ENCODE measurements at places on chromosomes 4 and X.
A peak's percentile ranks its signal among the peaks of the same experiment; 100 is the strongest.

GRCh38 chr4:152975380-152976211 lies 39.5 kb downstream of the FHDC1 start:
- DNase-seq: no peak

- no peak for DNase-seq
Measured at GRCh38 chr4:25098964-25099891, 61.0 kb downstream of the SEPSECS start.

GRCh38 chr4:82770607-82771006 lies 28.0 kb downstream of the SCD5 start:
- no peak for DNase-seq

DNA sequence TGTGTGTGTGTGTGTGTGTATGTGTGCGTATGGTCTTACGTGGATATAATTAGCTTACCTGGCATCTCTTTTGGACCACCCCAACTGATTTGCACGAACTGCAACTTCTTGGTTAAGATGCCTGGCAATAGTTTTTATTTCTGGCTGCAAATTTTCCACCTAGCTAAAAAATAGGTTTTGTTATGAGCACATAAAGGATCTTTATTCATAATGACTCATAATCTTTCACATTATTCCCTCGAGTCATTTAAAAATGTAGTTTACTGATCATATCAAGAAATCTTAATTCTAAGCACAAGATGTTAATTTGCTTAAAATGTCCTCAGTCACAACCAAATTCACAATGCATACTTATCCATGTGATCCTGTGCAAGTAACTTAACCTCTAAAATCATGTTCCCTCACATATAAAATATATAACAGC lies 1.5 kb downstream of the COX18 start:
- no peak for DNase-seq

- no peak for DNase-seq
Measured at GRCh38 chr4:183053681-183054080, 45.4 kb upstream of the WWC2 start.

GRCh38 chr4:37073226-37073840 lies 171.2 kb upstream of the NWD2 start:
- no peak for DNase-seq

GRCh38 chr4:147645099-147645498 lies 27.9 kb downstream of the TMEM184C start:
- DNase-seq: no peak

GRCh38 chrX:20433388-20433775 lies 166.7 kb upstream of the RPS6KA3 start:
- DNase-seq: no peak

GRCh38 chr4:145613566-145614232 lies 5.5 kb upstream of the MMAA start:
- DNase-seq: no peak

- DNase-seq: no peak
Measured at GRCh38 chr4:148021686-148022085, 289.8 kb downstream of the ARHGAP10 start.

DNA sequence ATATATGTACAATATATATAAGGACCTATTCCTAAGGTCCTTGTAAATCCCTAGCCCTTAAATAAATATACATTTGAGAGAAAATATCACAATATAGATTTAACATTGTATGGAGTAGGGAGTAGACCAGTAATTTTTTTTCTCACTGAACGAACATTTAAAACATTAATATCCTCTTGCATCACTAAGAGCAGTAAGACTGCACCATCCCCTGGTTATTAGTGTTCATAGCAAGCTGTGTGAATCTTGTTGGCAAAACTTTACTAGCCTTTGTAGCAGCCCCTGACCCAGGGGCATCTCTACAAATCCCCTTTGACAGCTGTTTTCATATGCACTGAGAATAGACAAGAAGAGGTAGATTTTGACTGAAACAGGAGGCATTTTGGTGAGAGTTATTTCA lies 146.5 kb downstream of the IL1RAPL2 start:
- no peak for DNase-seq

GRCh38 chr4:68299492-68300457 lies 50.1 kb downstream of the YTHDC1 start:
- DNase-seq: no peak

GRCh38 chr4:2080429-2081300 lies 21.5 kb downstream of the NAT8L start:
- no peak for DNase-seq

DNA sequence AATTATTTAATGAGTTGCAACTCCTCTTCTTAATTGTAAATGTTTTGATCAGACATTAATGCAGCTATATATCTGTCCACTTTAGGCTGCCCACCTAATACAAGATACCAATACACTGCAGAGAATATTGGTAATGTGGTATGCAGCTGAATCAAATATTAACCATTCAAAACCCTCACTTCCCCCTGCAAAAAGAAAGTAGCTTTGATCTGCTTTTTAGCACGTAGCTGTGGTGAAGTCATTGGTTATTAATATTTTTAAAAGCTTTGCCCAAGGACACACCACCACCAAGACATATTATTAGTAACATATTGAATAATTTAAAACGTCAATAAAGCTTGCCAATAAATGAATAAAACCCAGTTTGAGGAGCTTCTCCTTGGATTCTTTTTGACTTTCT lies 28.6 kb upstream of the CYP2U1 start:
- no peak for DNase-seq

DNA sequence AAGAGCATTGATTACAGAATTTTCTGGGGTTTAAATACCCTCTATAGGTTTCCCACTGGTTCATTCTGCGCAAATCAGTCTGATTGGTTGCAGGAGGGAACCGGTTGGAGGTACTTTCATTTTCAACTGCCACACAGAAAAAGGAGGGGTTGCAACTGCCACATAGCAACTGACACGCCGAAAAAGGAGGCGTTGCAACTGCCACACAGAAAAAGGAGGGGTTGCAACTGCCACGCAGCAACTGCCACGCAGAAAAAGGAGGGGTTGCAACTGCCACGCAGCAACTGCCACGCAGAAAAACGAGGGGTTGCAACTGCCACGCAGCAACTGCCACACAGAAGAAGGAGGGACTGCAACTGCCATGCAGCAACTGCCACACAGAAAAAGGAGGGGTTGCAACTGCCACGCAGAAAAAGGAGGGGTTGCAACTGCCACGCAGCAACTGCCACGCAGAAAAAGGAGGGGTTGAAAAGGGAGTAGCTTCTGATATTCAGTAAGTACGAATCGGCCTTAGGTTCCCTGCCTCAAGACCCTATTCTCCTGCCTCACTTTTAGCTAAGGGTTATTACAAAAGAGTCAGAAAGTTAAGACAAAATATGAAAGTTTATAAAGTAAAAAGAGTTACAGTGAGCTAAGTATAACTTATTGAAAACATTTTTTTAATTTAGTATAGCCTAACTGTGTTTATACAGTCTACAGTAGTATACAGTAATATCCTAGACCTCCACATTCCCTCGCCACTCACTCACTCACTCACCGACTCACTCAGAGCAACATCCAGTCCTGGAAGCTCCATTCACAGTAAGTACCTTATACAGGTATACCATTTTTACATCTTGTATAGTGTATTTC lies 431.8 kb downstream of the KCTD8 start:
- no peak for DNase-seq

DNA sequence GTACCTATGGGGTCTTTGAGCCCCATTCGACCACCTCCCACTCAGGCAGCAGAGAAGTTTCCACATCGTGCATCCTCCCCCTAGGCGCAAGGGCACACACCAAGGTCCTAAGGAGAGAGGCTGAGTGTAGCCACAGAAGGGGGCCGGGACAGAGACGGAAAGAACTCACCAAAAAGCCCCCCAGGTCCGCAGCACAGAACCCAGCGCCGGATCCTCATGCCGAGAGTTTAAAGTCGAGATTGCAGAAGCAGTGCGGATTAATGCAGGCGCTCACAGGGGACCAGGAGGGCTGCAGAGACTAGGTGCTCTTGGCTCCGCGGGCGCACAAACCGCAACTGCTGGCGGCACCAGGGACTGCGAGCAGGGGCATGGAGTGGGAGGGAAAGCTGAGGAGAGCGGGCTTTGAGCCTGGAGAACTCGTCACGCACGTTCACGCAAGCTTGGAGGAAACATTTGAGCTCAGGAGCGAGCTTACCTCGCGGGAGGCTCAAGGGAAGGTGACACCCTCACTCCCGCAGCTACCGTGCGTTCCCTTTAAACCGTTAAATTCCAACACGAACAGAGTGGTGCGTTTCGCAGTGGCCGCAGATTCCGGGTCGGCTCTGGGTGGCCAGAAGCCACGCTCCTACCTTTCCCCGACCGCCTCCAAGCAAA lies 8.5 kb downstream of the NKX3-2 start:
- DNase-seq: no peak

DNA sequence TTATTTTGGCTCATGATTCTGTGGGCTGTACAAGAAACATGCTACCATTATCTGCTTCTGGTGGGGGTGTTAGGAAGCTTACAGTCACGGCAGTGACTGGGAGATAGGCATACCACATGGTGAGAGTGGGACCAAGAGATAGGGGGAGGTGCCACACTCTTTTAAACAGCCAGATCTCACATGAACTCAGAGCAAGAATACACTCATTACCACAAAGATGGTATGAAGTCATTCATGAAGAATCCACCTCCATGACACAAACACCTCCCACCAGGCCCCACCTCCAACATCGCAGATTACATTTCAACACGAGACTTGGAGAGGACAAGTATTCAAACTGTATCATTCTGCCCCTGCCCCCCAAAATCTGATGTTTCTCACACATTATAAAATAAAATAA lies 2396.7 kb downstream of the PCDH7 start:
- DNase-seq: no peak

GRCh38 chr4:81454499-81454898 lies 17.2 kb downstream of the RASGEF1B start:
- no peak for DNase-seq

DNA sequence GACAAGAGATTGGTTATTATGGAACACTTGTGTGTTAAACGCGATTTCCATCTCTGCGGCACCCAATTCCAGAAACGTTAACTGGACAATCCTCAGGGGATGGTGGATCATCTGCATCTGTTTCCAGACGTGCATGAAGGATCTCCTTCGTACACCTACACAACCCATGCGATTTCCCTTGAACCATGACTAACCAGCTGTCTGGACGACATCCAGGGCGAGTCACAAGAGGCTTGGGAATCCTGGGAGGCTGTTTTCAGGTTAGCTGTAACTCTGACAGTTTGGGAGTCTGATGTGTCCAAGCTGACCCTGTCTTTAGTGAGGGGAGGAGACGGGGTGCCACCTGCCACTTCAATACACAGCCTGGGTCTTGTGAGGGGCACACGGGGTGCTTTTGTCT lies 84.5 kb downstream of the GATB start:
- no peak for DNase-seq

DNA sequence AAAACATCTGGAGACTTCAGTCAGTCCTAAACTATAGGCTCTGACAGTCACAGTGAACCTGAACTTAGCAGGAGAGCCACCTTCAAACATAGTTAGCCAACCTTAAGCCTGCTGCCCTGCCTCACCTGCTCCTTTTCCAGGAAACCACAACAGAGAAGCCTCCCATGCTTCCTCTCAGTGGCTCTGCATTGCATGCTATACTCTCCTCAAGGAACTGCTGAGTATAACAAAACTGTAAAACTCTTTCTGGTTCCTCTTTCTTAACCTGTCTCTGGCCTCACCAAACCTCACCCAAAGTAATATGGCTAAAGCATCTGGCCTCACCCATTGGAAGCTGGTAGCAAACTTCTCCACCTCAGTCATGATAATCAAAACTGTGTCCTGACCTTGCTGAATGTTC lies 122.1 kb downstream of the ANKRD50 start:
- DNase-seq: no peak

DNA sequence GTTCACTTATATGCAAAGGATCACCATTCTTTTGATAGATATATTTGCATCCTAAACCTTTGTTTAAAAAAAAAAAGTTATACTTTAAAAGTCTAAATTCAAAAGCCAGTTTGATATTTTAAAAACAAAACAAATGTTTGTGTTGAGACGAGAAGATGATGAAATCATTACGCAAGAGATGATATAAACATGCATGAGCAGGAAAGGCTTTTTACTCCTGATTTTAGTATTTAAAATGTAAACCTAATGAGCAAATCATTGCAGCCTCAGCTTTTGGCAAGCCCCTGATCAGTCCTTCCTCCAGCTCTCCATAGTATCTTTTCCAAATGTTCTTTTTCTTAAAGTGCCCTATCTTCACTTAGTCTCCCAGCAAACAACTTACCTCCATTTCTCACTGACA lies 115.6 kb downstream of the ARAP2 start:
- DNase-seq: no peak

DNA sequence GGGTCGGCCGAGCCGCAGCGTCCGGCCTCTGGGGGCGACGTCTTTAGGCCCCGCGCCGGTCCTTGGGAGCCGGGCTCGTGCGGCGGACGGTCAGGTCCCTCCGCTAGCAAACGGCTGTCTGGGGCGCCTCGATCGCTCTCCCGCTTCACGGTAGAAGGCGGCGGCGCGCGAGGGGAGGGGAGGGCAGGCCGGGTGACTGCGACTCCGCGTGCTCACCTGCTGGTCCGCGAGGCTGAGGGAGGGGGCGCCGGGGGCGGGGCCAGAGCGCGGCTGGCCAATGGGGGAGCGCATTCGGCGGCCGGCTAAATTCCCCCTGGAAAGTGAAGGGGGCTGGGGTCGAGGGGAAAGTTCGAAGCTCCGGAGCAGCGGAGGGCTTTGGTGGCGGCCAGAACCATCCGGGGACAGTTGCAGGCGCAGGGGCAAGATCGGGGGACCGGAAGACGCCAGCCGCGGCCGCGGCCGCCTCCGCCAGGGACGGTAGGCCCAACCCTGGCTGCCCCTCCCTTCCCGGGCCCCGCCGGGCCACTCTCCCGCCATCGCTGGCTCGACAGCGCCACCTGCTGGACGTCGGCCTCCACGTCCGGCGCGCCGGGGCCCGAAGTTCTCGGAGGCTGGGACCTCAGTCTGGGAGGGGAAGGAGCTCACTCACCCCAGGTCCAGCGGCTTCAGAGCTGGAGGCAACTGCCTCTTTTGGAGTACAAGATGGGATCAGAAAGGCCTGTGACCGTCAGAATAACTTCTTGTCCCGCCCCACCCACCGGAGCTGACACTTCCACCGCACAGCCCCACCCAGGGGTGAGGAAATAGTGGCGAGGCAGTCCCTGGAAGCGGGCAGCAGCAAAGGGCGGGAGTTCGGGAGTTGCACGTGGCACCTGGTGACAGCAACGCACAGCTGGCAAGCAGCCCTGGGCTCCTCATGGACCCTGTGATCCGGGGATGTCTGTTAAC lies 49.9 kb downstream of the ELF4 start:
- peak; percentile 80 for DNase-seq

GRCh38 chrX:13226214-13226613 lies 93.6 kb downstream of the ATXN3L start:
- no peak for DNase-seq

DNA sequence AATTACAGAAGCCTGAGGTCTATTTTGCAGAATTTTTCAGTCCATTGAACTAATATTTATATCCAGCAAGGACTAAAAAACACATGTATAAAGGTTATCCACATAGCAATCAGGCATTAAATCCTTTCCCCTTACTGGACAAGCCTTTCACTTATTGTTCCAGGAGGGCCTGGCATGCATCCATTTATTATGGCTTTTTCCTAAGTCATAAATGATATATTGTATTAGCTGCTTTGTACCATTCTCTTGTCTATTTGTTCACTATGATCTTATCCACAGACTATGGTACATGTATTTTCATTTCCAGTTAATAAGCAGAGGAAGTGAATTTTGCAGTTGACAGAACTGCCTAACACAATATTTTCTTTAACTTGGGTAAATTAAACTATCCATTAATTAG lies 105.4 kb upstream of the ANK2 start:
- DNase-seq: no peak

Measured in NCI-H510A treated with DMSO at 0.1 percent for 48 hours (cell line).